Pulmonary artery endothelial cell (primary cell): ENCODE measurements at places on chromosomes 5 and 9. TPM values are rescaled to one million over a fixed set of nuclear protein-coding genes. Genes with fewer than 3 reads are reported as not detected.

GRCh38 chr5:150219142-150219541, 29.3 kb downstream of the SLC6A7 start:
- no peak for DNase-seq

DNA sequence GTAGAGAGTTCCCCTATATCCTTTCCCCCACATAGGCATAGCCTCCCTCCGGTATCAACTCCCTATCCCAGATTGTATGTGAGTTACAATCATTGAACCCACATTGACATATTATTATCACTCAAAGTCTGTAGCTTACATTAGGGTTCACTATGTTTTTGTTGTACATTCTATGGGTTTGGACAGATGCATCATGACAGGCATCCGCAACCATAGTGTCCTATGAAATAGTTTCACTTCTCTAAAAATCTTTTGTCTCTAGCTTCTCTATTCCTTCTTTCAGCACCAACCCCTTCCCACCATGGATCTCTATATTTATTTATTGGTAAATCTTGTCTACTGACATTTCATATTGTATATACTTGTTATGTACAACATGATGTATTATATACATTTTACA, 31.6 kb downstream of the TAF11L14 start:
- DNase-seq, result no peak

DNA sequence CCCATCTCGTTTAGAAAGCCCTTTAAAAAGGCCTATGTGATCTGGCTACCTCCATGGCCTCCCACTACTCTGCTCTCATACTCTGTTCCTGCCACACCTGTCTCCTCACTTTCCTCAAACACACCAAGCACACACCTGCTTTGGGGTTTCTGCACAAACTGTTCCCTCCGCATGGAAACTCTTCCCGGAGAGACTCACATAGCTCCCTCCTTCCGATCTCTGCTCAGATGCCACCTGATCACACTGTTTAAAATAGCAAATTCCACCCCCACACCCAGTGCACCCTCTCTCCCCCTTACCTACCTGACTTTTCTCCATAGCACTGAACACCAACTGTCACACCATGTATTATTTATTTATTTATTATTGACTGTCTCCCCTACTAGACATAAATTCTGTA, 84.0 kb upstream of the NR4A3 start:
- no peak for DNase-seq

GRCh38 chr5:153746440-153746839, 256.0 kb downstream of the GRIA1 start:
- no peak for DNase-seq

DNA sequence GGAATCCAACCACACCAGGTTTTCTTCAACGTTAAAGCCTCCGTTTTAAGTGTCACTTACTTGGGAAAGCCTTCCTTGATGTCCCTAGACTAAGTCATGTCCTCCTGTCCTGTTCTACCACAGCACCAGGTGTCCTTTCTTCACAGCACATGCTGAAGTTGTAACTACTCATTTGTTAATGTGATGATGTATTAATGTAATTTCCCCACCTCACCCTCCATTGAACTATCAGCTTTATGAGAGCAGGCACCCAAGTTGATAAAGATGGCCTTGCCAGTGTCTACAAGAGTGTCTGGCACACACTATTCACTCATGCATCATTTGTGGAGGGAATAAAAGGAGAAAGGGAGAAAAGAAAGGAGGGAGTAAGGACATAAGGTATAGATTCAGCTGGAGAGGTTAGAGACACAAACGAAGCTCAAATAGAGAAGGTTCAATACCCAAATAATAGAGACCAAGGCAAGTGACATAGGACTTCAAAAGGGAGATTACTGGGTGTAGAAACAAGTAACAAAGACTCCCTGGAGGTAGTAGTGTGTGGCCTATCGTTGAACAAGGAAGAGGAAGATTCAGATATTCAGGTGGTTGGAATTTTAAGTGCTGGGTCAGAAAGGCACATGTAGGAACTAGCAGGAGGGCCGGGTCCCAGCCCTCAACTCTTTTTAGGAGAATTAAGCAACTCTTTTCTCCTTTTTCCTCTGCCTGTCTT, 6.6 kb downstream of the ITK start:
- DNase-seq, result no peak

GRCh38 chr5:138448481-138449398, 9.9 kb downstream of the REEP2 start:
- DNase-seq, result no peak

DNA sequence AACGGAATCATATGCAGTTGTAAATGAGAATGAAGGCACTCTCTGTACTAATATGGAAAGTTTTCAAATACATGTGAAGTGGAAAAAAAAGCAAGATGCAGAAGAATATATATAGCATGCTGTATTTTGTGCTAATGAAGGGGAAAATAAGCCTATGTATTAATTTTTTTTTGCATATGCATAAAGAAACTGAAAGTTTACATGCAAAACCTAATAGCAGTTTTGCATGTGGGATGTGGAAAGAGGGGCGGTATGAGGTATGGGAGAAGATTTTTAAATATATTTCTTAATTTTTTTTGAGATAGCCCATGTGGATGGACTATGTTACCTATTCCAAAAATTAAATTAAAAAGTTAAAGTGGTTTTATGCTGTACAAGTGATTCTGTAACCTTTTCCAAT, 83.7 kb upstream of the IL12B start:
- no peak for DNase-seq

The CD274 gene
- total RNA-seq, result 39.2 and 44.7 TPM in 2 replicates

The DNAJC25 gene
- 3.8 and 4.7 TPM in 2 replicates for total RNA-seq
